ENCODE measurements at places on chromosomes 5 and 9. TPM values are rescaled to one million over a fixed set of nuclear protein-coding genes. Genes with fewer than 3 reads are reported as not detected.

SLC25A2 gene
- 0.67 TPM for total RNA-seq

STK32A gene
- not detected for total RNA-seq

FOXD4 gene
- total RNA-seq = 0.22 TPM

HTR4 gene
- not detected for total RNA-seq

DOCK8 gene
- total RNA-seq = 143 TPM

RALGDS gene
- total RNA-seq = 138 TPM

GRCh38 chr5:151622367-151623088 is 31.4 kb upstream of the FAT2 start:
- H3K4me1 ChIP-seq = peaks cover 3% of the 10 kb centered on the region
- H3K36me3 ChIP-seq = no peaks in the 10 kb centered on the region
- DNase-seq = no peak
- no peak overlapping the region for H3K27ac ChIP-seq

GRCh38 chr5:54743997-54744788 is 226.6 kb downstream of the SNX18 start:
- DNase-seq = peak; percentile 74
- H3K27me3 ChIP-seq = no peaks in the 10 kb centered on the region
- H3K36me3 ChIP-seq = no peaks in the 10 kb centered on the region
- H3K27ac ChIP-seq = peak overlapping the region; percentile 89
- peak overlapping the region; percentile 77 for H3K4me3 ChIP-seq

DNA sequence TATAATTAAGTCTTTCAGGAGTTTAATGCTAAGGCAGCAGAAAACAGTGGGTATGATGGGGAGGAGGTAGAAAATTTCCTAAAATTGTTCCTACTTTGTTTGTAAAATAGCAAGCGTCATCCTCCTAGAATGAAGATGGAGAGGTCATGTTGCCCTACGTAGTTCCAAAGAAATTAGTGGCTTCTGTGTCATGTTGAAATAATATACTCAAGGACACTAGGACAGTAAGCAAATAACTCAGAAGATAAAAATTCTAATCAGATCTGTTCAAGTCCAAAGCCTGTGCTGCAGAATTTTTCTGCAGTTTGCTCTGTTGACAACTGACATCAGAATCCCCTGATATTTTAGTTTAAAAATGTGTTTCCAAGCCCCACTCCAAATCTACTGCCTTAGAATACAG is 486.3 kb downstream of the DIRAS2 start:
- peaks cover 26% of the 10 kb centered on the region for H3K27me3 ChIP-seq
- H3K27ac ChIP-seq = no peak overlapping the region
- no peak overlapping the region for H3K4me3 ChIP-seq
- no peaks in the 10 kb centered on the region for H3K4me1 ChIP-seq
- no peaks in the 10 kb centered on the region for H3K36me3 ChIP-seq
- no peak for DNase-seq

- H3K4me1 ChIP-seq = no peaks in the 10 kb centered on the region
- DNase-seq = no peak
- no peak overlapping the region for H3K27ac ChIP-seq
- no peak overlapping the region for H3K4me3 ChIP-seq
Observed at GRCh38 chr9:114031037-114031630, 47.0 kb downstream of the AMBP start.

DNA sequence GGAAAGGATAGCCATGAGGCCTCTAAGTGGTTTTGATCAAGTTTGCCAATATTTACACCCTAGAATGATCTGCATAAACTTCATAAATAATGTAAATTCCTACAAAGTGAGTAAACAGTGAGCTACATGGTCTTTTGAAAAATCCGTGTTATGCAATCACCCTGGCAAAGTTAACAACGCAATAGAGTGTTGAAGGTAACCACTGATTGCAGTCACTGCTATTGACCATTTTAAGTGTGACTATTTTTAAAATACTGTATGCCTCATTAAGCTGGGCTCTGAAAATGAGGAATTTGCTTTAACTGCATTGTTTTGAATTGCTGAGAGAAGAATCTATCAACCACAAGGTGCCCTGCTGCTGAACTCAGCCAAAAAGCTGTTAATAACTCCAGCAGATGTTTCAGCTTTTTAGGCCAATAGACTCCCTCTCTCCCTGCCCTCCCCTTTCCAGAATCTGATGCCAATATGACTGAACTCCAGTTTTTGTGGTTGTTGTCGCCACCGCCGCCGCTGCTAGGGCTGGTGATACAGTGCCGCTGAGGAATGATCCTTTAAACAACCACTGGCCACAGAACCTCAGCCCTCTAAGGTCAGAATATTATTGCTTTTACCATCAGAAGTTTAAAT is 35.3 kb upstream of the SMARCA2 start:
- H3K36me3 ChIP-seq = no peaks in the 10 kb centered on the region
- no peaks in the 10 kb centered on the region for H3K4me1 ChIP-seq
- no peak overlapping the region for H3K27ac ChIP-seq
- H3K27me3 ChIP-seq = peaks cover 5% of the 10 kb centered on the region
- no peak for DNase-seq

- no peaks in the 10 kb centered on the region for H3K27me3 ChIP-seq
Observed at GRCh38 chr5:15366676-15367391, 133.1 kb upstream of the FBXL7 start.

DNA sequence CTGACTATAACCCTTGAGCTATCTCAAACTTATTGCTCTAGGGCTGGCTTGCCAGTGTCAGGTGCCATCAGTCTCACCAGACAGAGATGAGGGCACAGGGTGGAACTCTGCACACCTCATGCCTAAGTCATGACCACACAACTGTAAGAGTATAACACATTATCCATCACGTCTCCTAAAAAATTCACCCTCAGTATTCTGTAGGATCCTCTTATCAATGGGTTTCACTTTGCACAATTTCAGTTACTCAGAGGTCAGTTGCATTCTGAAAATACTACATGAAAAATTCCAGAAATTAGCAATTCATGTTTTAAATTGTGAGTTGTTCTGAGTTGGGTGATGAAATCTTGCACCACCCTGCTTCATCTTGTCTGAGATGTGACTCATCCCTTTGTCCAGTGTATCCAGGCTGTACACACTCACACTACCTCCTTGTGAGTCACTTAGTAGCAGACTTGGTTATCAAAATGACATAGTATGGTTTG is 690.9 kb upstream of the CDH18 start:
- DNase-seq = no peak
- no peaks in the 10 kb centered on the region for H3K4me1 ChIP-seq
- H3K27ac ChIP-seq = no peak overlapping the region
- H3K27me3 ChIP-seq = no peaks in the 10 kb centered on the region
- H3K4me3 ChIP-seq = no peak overlapping the region

- H3K27ac ChIP-seq = no peak overlapping the region
- no peak for DNase-seq
- no peaks in the 10 kb centered on the region for H3K36me3 ChIP-seq
- H3K27me3 ChIP-seq = peaks cover 8% of the 10 kb centered on the region
Observed at GRCh38 chr5:100479079-100479688, 56.0 kb upstream of the FAM174A start.

DNA sequence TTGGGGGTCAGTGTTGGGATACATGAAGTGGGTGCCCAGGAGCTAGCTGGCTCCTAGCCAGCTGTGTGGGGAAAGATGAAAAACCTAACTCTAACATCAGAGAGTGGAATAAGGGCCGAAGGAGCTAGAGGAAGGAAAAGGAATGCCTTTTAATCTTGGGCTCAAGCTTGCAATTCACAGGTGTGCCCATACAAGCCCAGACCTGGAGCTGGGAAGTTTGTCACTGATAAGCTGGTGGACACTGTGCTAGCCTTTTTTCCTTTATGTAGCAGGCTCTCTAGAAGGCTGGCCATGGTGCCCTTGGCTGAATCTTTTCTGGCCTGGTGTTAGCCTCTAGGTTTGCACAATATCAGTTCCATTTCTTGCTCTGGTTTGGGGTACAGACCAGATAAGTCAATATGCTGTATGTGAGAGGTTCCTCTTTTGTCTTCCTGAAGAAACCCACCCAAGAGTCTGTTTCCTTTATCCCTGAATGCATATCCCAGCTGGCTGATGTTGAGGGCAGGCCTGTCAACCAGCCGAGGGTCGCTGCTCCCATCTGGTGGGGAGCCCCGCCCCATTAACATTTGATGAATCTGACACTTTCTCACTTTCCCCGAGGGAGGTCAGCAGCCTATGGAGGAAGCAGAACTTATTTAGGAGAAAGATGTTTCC is 92.4 kb upstream of the CXCL14 start:
- DNase-seq = no peak
- peaks cover 33% of the 10 kb centered on the region for H3K27me3 ChIP-seq
- H3K4me1 ChIP-seq = no peaks in the 10 kb centered on the region
- no peak overlapping the region for H3K4me3 ChIP-seq

All from natural killer cell treated with Interleukin-12 subunit alpha and Interleukin-12 subunit beta and Interleukin-15 and Interleukin-18, amount 100 ng/mL, for 72 hours (primary cell).